Inflammatory macrophage treated with lipopolysaccharide for 1 hour (primary cell): ENCODE measurements at places on chromosomes 1 and 21.

GRCh38 chr1:152191260-152191659 lies 32.2 kb upstream of the RPTN start:
- DNase-seq: no peak

DNA sequence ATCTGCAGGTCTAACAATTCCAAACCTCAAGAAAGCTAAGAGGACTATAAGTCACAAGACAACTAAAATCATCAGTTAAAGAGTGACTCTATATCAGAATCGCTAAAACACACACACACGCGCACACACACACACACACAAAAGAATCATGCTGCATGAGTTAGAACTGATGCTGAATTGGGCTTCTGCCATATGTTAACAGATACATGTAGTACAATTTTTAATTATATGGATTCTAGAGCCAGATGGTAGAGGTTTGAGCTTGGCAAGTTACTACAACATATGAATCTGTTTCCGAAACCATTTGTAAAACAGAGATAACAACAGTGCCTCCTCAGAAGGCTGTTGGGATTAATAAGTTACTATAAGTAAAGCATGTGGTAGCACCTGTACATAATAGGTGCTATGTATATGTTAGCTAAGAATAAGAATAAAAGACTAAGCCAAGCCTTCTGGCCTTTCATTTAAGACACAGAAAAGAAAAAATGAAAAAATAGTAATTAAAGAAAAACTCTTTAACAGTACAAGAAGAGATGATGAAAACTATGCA lies 17.9 kb downstream of the EPRS1 start:
- DNase-seq: no peak

GRCh38 chr1:58850636-58851035 lies 66.8 kb upstream of the JUN start:
- no peak for DNase-seq

DNA sequence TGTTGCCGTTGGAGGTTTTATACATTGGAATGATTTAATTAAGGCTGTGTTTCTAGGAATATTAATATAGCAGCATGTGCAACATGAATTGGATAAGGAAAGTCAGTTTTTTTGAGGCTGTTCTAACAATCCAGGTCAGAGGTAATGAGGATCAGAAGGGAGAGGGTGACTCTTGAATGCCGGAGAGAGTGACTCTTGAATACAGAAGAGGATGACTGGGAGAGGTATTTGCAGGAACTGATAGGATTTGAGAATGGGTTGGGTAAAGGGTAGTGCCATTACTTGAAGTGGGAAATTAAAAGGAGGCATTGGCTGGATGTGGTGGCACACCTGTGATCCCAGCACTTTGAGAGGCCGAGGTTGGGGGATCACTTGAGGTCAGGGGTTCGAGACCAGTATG lies 55.6 kb upstream of the MACF1 start:
- no peak for DNase-seq

DNA sequence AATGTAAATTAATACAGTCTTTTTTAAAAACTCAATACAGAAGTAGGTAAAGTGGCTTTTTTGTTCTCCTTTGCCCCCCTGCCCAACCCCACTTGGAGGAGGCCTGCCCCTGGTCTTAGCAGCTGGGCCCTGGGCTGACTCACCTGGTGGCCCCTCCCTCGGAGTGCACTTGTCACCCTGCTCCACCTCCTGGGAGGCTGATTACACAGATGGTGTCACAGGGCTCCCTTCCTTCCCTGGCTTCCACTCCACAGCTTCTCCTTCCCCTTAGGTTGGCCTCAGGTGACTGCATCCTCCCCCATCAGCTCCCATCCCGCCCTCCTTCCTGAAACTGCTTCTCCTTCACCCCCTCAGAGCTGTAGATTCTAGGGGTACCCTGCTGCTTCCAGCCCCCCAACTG lies 11.7 kb upstream of the CAPN9 start:
- no peak for DNase-seq

GRCh38 chr1:117562581-117563491 lies 43.0 kb upstream of the TENT5C start:
- DNase-seq: peak; percentile 7
